Lower lobe of right lung (tissue), 2 donors: ENCODE measurements at places on chromosomes 1 and 21. TPM values are rescaled to one million over a fixed set of nuclear protein-coding genes. Genes with fewer than 3 reads are reported as not detected.

Gene PARS2
- total RNA-seq: 3.3 TPM

Gene ZP4
- not detected for total RNA-seq

Gene CAPN9
- 26.6 TPM for total RNA-seq

Gene KRTAP19-1
- not detected for total RNA-seq

GRCh38 chr1:202589190-202589930 is 120.9 kb downstream of the SYT2 start:
- DNase-seq: no peak

DNA sequence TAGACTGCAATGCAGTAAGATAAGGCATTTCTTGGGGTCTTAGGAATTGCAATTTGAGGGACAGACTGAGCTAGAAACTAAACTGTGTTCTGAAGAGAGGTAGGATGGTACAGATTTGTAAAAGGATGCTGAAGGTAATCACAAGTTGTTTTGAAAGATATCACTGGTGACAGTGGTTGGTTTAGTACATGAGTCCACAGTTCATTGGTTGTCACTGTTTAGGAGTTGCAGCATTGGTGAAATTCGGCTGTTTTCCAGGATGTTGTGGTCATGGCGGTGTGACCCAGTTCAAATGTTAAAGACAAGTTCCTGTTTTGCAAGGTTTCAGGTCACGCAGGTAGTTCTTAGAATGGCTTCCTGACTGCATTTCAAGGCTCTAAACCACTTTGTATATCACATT is 292.8 kb upstream of the B3GALT2 start:
- DNase-seq: no peak

Gene CFAP141
- 2.8 TPM for total RNA-seq

- peak; percentile 39 for DNase-seq
These were observed 14.1 kb downstream of the TTC39A start for GRCh38 chr1:51316113-51316845.

GRCh38 chr1:186865253-186865652 is 36.5 kb downstream of the PLA2G4A start:
- no peak for DNase-seq

DNA sequence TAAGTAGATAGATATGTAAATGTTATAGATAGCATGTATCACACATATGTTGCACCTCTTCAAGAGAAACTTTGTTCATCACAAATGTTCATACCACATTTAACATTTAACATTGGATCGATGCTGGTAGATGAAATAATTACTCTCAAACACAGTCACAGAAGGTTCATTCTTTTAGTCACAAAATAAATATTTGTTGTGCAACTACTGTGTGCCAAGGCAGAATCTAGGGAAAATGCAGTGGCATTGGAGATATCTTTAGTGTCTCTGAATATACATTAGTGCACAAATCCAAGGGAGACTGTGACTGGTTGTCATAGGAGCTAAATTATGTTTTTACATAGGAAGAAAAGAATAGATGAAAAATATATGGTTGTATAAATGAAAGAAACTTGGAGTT is 535.7 kb downstream of the BRINP3 start:
- DNase-seq: no peak

Gene S100A4
- total RNA-seq: 600 TPM

Gene TRAPPC3
- 60.3 TPM for total RNA-seq

Gene KCNJ6
- 0.09 TPM for total RNA-seq

- DNase-seq: no peak
These were observed 117.7 kb downstream of the CTH start for GRCh38 chr1:70528590-70529333.

DNA sequence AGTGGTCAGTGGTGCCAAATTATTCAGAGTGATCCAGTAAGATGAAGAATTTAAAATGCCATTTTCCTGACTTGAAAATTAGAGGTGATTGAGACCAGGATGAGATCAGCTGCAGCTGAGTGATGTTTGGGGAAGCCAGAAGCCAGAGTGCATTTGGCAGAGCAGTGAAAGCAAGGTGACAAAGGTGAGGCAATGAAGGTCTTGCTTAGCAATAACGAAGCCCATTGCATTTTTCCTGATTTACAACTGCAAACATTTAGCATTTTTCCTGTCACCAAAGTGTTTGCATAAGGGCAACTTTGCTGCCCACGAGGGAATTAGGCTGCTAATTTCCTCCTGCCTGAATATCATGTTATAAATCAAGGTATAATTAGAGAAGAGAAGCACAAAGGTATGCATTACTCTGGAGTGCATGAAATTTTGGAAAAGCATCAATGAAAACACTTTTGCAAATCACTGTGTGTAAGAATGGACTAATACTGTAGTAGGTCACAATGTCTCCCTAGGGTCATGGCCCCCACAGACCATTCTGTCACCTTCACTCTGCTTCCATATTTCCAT is 188.2 kb upstream of the LYPLAL1 start:
- no peak for DNase-seq

- no peak for DNase-seq
These were observed 30.6 kb downstream of the OMA1 start for GRCh38 chr1:58515794-58516401.

GRCh38 chr1:114455102-114455785 is 55.8 kb downstream of the TRIM33 start:
- DNase-seq: no peak

- DNase-seq: no peak
These were observed 39.0 kb upstream of the IL20 start for GRCh38 chr1:206826394-206826793.

Gene RNASEL
- 16.5 TPM for total RNA-seq

- DNase-seq: no peak
These were observed 49.7 kb downstream of the EEIG2 start for GRCh38 chr1:108609483-108610049.

DNA sequence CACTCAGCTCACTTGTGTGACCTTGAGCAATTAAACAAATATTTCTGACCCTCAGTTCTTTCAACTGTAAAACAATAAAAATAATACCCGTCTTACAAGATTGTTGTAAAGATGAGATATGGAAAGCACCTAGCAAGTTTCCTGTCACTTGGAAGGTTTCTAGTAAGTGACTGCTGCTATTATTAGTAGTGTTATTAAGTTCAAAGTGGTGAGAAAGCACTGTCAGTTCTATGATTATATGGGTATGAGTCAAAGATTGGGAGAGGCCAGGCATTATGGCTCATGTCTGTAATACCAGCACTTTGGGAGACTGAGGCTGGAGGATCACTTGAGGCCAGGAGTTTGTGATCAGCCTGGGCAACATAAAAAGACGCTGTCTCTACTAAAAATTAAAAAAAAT is 145.4 kb downstream of the C1orf21 start:
- DNase-seq: no peak

GRCh38 chr1:26408604-26409003 is 2.0 kb upstream of the LIN28A start:
- DNase-seq: peak; percentile 72

Gene OLIG2
- not detected for total RNA-seq

DNA sequence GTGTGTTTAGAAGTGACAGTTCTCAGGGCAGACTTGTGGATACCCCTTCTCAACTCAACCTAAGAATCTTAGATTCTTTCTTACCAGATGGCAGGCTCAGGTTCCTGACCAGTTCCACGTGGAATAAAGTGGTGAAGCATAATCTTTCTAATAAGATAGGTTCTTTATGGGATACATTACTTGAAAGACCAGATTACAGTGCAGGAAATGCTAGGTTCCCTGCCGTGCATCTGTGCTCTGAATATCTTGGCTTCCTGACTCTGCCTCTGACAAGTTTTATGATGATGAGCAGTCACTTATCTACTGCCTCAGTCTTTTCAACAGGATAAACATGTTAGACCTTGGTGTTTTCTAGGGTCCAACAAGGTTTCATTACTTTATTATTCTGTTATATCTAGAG is 207.9 kb upstream of the CACYBP start:
- DNase-seq: no peak

DNA sequence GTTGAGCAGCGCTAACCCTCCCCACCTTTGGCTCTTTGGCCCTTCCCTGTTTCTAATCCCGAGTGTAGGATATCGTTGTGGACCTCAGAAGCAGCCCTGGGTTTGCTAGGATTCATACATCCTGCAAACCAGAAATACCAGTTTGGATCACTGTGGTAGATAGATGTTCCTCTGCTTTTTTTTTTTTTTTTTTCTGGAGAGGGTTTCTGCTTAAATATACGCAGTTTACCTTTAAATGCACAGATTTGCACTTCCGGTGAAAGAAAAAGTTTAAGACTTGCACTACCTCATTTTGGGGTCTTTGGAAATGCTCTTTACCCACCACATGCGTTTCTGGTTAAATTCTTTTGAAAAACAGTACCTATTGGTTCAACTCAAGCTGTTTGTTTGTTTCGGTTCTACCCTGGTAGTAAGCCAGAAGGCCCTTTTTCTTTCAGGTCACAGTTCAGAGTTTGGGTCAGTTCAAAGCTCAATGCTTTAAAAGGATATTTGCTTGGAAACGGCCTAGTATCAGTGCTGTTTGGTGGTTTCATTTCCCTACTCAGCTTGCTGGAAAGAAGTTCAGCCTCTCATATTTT is 908 bp downstream of the DDI2 start:
- DNase-seq: no peak

Gene C4BPA
- total RNA-seq: 65.2 TPM

DNA sequence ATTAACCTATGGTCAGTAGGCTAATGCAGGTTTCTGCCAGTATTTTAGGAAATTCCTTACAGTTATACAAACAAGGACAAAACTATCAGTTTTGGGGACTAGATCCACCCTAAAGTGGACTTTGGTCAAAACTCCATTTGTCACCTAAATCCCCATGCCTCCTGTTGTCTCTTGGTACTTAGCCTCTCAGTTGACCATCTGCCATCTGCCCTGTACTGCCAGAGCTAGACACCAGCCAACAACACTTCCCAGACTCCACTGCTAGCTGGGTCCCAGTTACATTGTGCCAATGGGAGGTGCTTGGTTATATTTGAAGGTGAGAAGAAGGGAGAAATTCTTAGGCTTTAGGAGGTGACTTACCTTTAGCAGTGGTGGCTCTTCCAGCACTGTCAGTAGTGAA is 17.0 kb upstream of the BSDC1 start:
- no peak for DNase-seq

GRCh38 chr1:168848051-168848450 is 119.0 kb upstream of the DPT start:
- DNase-seq: no peak
